ENCODE measurements at places on chromosomes 1 and 21.
A peak's percentile ranks its signal among the peaks of the same experiment; 100 is the strongest.

DNA sequence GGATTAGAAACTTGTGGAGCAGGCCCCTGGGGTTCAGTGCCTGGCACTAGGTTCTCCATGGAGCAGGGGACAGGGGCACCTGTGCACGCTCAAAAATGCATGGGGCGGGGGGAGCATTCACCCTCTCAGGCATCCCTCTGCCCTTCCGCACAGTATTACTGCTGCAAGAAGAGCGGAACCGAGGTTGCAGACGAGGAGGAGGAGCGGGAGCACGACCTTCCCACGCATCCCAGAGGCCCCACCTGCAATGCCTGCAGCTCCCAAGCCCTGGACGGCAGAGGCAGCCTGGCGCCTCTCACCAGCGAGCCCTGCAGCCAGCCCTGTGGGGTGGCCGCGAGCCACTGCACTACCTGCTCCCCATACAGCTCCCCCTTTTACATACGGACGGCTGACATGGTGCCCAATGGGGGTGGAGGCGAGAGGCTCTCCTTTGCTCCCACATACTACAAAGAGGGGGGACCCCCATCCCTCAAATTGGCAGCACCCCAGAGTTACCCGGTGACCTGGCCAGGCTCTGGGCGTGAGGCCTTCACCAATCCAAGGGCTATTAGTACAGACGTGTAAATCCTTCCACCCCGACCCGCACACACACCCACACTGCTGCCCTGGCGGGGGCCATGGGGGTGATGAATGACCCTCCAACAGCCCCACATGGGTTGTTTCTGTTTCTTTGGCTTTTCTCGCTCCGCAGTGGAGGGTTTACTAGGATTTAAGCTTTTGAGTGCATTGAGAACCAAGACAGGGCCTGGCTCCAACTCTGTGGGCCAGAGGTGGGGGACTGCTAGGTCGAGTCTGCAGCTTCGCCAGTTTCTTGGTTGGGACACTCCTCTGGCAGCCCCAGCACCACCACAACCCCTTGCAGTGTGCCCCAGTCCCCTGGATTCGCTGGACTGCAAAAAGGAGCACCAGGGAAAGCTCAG, 63.7 kb downstream of the TOR1AIP2 start:
- no peak for DNase-seq

- peak; percentile 86 for DNase-seq
Observed at GRCh38 chr1:74732960-74733603, at the start of the genes CRYZ and TYW3. TSS of gene CRYZ (minus strand) at chr1:74733050. CDS start at chr1:74724821, 8,229 bp downstream. TSS of gene TYW3 (plus strand) at chr1:74733152. CDS start at chr1:74733245, 93 bp downstream.

DNA sequence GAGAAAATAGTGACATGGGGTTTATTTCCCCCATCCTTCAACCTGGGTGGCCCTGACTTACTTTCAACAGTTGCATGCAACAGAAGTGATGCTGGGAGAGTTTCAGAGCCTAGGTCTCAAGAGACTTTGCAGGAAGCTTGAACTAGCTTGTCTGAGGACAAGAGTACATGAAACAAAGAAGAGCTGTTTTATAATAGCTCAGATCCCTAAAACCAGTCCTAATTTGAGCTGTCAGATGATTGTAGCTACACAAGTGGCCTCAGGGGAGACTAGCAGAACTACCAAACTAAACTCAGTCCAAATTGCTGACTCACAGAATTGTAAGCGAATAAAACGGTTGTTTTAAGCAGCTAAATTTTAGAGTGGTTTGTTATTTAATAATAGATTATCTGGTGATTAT, 17.1 kb downstream of the RC3H1 start:
- no peak for DNase-seq

DNA sequence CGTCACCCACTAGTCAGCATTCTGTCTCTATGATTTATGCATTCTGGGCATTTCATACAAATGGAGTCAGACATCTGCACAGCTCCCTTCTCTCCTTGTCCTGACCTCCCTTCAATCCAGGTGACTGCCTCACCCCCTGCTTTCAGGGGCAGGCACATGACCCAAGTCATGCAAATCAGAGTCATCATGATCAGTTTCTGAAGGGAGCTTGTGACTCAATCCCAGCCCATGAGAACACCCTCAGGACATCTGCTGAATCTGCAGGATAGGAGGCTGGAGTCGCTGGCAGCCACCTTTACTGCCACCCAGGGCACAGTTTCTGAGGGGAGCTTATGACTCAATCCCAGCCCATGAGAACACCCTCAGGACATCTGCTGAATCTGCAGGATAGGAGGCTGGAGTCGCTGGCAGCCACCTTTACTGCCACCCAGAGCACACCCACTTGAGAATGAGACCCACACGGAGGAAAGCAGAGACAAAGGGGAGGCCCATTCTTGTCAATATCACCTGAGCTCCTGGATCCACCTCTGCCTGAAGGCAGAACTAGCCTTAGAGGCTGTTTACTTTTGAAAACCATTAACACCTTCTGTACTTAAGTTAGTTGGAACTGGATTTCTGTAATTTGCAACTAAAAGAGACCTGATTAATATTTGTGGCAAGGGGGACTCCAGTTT, 62.3 kb upstream of the SLC25A33 start:
- DNase-seq = no peak

GRCh38 chr1:64965366-64966157, 787 bp downstream of the JAK1 start:
- DNase-seq = no peak

DNA sequence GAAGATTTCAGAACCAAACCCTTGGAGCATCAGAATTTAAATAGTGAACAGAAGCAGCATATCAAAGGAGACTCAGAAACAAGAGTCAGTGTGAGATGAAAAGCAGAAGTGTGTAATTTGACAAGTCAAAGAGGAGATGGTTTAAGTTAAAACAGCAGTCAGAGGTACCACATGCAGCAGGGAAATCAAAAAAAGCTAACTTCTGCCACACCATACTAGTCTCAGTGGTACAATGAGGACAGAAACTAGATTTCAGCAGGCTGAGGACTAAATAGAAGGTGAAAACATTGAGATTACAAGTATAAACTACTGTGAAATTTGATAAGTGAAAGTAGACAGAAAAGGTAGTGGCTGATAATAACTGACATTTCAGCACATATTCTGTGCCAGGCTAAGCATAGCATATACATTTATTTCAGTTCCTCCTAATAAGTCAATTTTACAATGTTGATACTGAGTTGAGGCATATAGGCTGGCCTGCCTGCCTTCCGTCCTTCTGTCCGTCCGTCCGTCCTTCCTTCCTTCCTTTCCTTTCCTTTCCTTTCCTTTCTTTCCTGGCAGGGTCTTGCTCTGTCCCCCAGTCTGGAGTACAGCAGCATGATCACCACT, 12.6 kb downstream of the SUCO start:
- DNase-seq = no peak

DNA sequence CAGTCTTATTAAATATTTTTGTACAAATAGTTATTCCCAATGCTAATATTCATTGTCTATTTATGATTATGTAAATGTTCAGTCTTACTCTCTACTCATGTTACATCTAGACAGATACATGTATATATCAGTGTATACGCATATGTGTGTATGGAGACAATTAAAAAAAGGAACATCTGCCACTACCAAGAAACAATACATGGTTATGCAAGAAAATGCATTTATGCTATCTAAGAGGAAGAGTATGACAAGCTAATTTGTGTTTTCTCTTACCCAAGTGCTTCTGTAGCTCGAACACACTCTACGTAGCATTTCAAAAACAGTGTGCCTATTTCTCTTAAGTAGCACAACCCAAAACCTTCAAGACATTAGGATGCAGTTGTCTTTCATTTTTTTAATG, 6.1 kb upstream of the RLF start:
- DNase-seq = no peak

DNA sequence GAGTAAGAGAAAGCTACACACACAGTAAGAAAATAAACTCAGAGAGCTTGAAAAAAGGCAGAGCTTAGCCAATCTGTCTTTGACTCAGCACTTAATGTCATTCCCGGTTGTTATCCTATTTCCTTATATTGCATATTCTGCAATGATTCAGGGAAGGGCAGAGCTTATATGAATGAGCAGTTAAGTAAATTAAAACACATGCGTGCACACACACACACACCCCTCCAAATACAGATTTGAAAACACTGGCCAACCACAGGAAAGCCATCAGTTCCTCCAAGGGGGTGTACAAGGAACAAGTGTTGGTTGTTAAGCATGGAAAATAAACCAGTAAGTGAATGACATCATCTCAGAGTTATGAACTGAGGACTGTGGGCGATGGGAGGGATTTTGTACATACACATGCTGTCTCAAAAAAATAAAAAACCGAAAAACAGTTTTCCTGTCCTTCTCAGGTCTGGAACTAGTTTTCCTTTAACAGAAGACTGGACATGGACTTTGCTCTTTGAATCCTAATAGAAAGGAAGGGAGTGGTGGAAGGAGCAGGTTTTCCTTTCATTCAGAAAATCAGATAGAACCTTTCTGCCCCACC, 1.0 kb downstream of the IQGAP3 start:
- DNase-seq = no peak

DNA sequence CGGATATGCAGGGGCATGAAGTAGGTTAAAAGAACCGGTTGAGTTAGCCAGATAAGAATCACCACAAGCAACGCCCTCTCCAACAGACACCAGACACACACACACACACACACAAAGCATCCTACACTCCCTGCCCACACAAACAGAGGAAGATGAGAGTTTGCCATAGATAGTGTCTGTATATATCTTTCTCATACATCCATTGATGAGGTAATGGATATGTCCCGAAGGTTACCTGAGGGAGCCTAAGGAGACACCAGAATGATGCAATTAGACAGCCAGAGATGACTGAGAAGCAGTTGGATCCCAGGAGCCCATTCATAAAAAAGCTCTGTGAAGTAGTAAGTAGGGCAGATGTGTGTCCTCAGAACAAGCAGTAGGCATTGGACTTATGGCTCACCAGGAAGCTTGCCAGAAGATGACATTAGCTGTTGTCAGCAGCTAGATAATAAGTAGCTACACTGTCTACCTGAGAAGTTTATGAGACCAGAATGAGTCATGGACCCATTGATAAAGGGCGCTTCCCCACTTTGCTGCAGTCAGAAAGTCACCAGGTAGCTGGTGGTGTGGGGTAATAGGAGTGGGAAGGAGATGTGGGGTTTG, 247.0 kb downstream of the KCNT2 start:
- DNase-seq = no peak

DNA sequence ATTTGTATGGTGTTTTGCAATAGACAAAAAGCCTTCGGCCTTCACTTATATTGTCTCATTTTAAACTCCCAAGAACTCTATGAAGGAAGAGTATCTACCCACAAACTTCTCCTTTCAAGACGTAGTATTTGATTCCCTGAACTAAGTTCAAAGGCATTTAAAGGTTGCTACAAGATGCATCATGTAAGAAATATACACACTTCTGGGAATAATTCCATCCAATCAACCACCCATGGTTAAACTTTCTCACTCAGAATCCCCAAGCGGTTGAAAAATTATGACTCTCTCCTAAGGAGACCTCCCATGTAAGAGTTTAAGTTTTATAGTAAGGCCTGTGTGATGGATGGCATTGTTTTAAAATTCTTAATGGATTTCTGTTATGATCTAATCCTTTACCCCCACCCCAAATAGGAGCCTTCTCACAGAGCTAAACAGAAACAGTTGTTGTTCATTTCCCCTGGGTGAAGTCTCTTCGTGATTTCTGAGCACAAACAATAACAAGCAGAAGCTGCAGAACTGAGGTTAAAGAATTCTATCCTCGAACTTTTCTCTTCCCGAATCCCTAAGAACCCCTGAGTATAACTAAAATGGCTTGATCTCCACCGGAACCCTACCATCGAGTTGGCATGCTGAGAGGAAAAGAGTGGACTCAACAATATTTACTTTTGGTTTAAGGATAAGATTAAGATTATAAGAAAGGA, 185.0 kb downstream of the TGFBR3 start:
- no peak for DNase-seq

DNA sequence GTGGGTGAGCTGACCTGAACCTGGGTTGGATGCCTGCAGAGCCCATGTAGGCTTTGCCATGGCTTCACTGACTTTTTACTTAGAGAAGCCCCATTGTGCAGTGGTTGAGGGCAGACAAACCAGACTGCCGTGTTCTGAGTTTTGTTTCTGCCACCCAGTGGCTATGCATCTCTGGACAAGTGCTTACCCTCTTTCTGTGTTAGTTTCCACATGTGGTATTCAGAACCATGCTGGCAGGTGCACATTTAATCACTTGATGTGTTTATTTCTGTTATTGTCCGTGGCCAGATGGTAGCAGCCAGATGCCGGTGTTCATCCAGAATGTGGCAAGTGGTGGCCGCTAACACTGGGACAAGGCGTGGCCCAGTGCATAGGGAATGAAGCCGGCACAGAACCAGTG, 10.3 kb upstream of the PTPN7 start:
- no peak for DNase-seq

- no peak for DNase-seq
Observed at GRCh38 chr1:201283836-201284553, 689 bp downstream of the PKP1 start.

GRCh38 chr1:186595969-186596368, 84.3 kb downstream of the PTGS2 start:
- no peak for DNase-seq

DNA sequence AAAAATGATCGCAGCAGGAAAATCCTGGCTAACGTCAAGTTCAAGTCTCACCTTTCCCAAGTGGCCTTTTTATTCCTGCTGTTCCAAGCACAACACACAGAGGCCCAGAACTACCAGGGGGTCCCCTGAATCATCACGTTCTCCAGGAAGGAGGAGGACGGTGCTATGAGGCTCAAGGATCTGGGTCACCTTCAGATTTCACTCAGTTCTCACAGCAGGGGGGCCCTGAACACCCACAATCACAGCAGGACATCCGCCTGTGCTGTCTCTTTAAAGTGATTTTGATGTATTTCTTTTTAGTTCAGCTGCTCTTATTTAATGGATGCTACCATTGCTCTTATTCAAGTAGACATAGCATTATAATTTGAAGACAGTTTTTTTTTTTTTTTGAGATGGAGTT, 173.4 kb downstream of the HUNK start:
- no peak for DNase-seq

- DNase-seq = no peak
Observed at GRCh38 chr1:101382135-101382534, 145.3 kb downstream of the S1PR1 start.

DNA sequence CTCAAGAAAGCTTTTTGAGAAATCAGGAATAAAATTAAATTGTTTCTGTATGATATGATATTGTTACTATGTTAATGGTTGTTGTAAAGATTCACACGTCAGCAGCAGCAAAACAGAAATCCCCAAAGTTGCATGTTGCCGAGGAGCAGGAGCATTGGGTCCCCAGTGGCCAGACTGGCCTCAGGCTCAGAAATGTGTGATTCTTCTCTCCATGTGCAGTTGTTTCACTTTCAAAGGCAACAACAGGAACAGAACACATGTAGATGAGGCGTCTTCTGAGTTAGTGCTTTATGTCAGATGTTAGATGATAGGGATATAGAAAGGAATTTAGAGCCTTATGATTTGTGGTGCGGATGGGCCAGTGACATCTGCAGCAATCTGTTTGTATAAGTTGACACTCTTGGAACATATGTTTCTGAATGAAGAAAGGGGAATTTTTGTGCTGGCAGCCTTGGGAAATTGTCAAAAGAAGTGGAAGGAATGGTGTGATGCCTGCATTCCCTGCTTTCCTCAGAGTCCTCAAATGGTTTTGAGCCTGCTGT, 2.1 kb upstream of the TTLL7 start:
- DNase-seq = no peak

DNA sequence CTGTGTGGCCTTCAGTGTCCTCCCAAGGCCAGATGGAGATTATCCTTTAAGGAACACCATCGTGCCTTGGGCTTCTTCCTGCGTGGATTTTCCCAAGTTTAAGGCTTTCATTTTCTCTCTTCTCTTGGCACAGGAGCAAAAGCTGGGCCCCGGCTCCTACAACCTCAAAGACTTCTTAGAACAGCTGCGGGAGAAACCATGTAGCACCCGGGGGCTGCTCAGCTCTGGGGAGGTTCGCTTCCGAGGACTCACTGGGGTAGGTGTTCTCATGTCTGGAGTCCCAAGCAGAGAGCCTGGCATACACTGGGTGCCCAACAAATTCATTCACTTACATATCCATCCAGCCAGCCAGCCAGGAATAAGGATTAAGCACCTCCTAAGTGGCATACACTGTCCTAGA, 6.6 kb upstream of the TTC22 start:
- no peak for DNase-seq
